OCI-M1 (cell line): ENCODE measurements at places on chromosomes 13 and 19.
A peak's percentile ranks its signal among the peaks of the same experiment; 100 is the strongest.

DNA sequence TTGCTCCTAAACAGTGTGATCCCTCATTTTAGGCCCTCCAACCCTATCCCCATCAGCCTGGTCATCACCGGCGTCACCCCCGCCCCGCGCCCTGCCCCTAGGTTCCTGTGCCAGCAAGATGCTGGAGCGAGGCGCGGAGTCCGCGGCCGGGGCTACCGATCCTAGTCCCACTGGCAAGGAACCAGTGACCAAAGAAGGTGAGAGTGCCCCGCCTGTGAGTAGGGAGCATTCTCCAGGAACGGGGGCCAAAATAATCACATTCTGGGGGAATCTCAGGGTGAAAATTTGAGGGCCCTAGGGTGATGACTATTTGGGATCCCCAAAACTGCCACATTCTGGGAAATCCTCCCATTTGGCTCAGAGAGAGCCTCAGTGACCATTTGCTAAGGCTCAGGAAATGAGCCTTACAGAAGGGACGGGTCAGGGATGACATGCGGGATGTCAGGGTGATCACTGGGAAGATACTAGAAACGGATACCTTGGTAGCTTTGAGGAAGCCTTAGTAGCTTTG lies 1.4 kb downstream of the ZNF575 start:
- DNase-seq: no peak

DNA sequence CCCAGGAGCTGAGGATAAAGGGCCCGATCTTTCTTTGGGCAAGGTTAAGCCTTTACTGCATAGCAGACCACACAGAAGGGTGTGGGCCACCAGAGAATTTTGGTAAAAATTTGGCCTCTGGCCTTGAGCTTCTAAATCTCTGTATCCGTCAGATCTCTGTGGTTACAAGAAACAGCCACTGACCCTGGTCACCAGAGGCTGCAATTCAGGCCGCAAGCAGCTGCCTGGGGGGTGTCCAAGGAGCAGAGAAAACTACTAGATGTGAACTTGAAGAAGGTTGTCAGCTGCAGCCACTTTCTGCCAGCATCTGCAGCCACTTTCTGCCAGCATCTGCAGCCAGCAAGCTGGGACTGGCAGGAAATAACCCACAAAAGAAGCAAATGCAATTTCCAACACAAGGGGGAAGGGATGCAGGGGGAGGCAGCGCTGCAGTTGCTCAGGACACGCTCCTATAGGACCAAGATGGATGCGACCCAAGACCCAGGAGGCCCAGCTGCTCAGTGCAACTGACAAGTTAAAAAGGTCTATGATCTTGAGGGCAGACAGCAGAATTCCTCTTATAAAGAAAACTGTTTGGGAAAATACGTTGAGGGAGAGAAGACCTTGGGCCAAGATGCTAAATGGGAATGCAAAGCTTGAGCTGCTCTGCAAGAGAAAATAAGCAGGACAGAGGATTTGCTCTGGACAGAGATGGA lies 8.4 kb upstream of the CEACAM19 start:
- DNase-seq: no peak

DNA sequence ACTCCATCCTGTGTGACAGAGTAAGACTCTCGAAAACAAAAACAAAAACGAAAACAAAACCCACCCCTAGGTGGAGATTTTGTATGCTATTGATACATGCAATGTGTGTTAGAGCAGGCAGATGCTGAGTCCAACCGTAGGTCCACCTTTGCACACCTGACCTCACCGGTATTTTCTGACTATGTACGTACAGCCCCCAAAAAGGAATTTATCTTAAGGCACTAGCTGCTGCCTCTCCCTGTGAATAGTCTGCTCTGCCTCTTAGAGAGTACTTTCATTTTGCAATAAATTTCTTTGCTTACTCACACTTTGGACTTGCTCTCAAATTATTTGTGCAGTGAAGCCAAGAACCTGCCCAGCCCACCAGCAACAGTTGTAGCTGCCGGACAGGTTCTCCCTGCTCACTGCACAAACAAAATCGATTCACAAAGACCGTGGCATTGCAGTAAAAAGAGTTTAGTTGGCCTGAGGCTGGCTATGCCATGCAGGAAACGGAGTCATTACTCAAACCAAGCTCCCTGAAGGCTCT lies 8.2 kb upstream of the ZNF77 start:
- DNase-seq: peak; percentile 26

GRCh38 chr19:3061182-3062161 lies 823 bp downstream of the TLE5 start:
- DNase-seq: peak; percentile 3

GRCh38 chr13:106532111-106532929 lies 3.1 kb downstream of the EFNB2 start:
- DNase-seq: no peak

DNA sequence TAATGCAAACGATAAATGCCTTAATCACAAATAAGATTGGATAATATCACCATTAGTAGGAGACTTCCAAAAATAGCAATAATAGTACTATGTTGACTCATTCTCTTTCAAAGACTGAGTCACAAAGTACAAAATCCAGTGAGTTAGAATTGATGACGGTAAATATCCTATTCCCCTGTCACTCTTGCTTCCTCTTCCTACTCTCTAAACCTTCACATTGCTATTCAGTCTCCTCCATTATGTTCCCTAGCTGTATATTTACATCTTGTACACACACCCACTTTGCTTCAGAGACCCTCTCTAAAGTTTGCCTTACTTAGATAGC lies 26.3 kb upstream of the INTS6 start:
- no peak for DNase-seq

DNA sequence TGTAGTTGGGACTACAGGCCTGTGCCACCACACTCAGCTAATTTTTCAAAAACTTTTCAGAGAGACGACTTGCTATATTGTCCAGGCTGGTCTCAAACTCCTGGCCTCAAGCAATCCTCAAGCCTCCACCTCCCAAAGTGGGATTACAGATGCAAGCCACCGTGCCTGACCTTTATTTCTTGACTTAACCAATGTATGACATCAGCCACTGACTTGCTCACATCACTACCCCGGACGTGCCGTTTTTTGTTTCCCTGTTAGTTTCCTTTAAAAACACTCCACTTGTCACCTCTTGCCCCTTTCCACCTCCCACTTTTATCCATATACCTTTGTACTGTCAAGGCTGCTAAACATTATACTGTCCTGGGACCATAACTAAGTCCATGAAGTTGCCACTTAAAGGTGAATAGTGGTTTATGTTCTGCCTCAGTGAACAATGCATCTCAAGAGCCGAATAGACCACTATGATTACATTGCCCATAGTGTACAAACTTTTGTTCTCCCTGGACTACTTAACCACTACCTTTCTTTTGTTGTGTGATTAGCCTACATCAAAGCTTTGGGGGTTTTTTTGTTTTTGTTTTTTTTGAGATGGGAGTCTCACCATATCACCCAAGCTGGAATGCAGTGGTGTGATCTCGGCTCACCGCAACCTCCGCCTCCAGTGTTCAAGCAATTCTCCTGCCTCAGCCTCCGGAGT lies 2.3 kb upstream of the EPHX3 start:
- peak; percentile 54 for DNase-seq

DNA sequence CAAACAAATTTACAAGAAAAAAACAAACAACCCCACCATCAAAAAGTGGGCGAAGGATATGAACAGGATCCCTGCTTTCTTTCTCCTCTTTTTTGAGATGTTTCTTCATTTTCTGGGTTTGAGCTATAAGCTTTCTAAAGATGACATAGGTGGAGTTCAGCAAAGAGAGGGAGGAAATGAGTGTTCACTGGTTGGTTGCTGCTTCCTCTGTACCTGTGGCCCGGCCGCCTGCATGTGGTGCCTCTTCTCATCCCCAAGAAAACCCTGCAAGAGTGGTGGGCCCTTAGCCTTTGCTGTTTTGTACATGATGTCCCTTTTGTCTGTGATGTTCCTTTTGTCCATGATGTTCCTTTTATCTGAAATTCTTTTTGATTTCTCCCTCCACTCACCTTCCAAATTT lies 178.4 kb upstream of the SERP2 start:
- no peak for DNase-seq

GRCh38 chr13:36673352-36673751 lies 468 bp upstream of the SERTM1 start:
- DNase-seq: no peak

DNA sequence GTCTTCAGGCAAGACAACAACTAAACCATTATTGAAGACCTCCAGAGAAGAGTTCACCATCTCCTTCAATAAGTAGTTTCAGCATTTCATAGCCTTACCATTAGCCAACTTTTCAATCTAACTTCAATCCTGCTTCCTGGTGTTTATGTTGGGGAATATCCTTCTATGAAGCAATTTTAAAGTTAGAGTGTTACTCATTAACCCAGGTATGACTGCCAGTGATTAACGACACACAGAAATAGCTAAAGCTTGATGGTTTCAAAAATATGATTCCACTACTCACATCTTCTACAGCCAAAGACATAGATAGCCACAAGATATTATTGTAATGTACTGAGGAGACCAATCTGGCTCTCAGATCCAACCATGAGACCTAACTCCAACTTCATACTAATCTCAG lies 403.2 kb downstream of the EFNB2 start:
- no peak for DNase-seq

DNA sequence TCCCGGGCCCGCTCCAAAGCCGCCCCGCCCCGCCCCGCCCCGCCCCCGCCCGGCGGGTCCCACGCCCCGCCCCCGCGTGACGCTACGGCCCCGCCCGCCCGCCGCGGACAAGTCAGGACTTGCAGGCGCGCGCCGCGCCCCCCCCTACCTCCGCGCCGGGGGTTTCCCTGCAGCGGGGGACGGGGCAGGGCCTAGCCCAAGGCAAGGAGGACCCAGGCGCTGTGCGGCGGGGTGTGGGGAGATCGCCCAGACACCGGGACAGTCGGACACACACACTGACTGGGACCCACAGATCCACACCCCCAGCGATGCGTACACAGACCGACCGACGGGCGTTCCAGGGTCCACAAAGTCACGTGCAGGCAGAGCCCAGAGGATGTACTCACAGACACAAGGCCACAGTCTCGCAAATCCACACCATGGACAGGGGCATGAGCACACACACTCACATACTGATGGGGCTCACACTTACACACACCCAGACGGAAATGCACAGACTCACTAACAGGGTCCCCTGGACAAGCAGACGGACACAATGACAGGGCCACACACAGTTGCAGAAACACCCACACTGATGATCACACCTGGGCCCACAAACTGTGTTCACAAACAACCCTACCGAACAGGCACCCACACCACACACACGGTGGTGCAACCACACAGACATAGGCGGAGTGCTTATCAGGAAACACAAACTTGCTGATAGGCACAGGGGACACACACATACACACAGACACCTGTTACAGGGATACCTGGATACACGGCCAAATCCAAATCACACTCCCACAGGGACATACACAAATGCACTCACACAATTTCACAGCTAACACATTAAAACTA lies 436 bp upstream of the BBC3 start:
- DNase-seq: peak; percentile 82

GRCh38 chr19:47012617-47013016 lies 7.0 kb upstream of the NPAS1 start:
- no peak for DNase-seq

- DNase-seq: peak; percentile 54
Observed at GRCh38 chr19:980133-980998, 3.8 kb upstream of the WDR18 start.

- no peak for DNase-seq
Observed at GRCh38 chr19:16089010-16089846, 12.9 kb downstream of the TPM4 start.

- no peak for DNase-seq
Observed at GRCh38 chr19:23403581-23404324, 8.5 kb upstream of the ZNF91 start.

DNA sequence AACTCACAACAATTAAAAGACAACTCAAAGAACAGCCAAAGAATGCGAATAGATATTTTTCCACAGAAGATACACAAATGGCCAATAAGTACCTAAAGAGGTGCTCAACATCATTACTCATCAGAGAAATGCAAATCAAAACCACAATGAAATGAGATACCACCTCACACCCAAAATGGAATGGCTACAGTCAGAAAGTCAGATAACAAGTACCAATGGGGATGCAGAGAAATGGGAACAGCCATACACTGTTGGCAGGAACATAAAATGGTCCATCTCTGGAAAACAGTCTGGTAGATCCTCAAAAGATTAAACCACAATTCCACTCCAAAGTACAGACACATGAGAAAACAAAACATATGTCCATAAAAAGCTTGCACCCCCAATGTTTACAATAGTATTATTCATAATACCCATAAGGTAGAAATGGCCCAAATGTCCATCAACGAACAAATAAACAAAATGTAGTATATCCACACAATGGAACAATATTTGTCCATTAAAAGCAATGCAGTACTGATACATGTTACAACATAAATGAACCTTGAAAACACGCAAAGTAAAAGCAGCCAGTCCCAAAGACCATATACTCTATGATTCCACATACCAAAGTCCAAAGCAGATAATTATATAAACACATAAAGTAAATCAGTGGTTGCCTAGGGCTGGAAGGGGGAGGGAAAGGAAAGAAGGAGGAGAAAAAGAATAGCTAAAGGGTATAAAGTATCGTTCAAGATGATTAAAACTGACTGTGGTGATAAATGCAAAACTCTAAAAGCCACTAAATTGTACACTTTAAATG lies 19.6 kb downstream of the USP12 start:
- no peak for DNase-seq

- DNase-seq: no peak
Observed at GRCh38 chr19:12984143-12984627, 11.1 kb upstream of the NFIX start.

GRCh38 chr19:6686628-6686975 lies 16.6 kb upstream of the TNFSF14 start:
- no peak for DNase-seq

- DNase-seq: peak; percentile 87
Observed at GRCh38 chr19:33771384-33772101, 25.1 kb upstream of the KCTD15 start.

DNA sequence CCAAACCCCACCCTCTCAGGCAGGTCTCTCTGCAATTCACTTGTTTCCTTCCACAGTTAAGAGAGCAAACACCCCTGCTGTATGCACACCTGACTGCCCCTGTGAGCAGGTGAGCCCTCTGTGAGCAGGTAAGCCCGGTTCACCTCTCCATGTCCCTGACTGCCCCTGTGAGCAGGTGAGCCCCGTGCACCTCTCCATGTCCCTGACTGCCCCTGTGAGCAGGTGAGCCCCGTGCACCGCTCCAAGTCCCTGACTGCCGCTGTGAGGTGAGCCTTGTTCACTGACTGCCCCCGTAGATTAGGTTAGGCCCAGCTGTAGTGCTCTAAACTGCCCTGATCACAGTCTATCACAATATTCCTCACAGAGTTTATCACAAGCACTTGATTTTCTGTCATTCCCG lies 29.2 kb downstream of the TMTC4 start:
- DNase-seq: no peak

GRCh38 chr13:103164251-103164650 lies 98.0 kb upstream of the SLC10A2 start:
- no peak for DNase-seq

DNA sequence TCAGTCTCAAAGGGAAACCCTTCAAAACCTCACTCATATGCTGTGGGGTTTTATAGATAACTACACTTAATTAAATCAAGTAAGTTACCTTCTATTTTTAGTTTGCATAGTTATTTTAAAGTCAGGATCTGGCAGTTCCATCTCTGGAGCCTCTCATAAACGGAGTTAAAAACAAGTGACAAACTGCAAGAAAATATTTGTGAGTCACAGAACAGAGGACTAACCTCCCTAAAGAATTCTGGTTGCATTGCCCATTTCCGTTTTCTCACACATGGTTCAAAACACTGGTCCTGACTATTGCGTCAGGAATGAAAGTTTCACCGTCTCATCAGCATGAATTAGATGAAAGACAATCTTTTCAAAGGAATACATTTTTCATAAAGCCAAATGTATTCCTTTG lies 10.6 kb downstream of the RXFP2 start:
- no peak for DNase-seq
